ENCODE measurements at places on chromosomes 1 and 21.

- DNase-seq: peak; percentile 49
Measured at GRCh38 chr1:203028067-203028783, 1.9 kb downstream of the PPFIA4 start.

DNA sequence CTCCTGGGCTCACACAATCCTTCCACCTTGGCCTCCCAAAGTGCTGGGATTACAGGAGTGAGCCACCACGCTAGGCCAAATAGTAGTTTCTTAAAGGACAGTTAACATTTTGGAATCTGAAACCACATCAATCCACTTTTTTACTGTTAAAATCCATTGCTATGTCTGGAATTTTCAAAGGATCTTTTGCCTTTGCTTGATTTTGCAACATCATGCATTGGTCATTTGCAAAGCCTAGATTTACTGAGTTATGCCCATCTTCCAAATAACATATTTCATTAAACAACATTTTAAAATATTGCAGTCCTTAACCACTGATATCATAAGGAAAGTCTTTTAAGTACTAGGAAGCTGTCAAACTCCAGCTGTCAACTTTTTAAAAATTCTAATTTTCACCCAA is 3.3 kb downstream of the POGZ start:
- DNase-seq: no peak

- no peak for DNase-seq
Measured at GRCh38 chr1:31839662-31840343, 24.0 kb upstream of the SPOCD1 start.

- no peak for DNase-seq
Measured at GRCh38 chr1:225873281-225873850, 8.8 kb downstream of the TMEM63A start.

DNA sequence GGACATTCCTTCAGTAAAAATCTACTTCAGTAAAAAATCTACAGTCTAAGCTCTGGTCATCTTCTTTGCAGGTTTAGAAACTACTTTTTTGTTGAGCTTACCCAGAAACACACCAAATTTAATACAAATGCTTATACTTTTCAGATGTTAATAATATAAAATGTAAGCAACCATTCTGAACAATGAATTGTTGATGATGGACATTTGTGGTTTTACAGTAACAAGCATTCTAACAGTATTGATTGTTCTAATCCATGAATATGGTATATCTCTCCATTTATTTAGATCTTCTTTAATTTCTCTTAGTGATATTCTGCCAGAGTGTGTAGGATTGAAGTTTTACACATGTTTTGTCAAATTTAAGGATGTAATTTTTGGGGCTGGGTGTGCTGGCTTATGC is 27.0 kb upstream of the SRSF10 start:
- DNase-seq: no peak

- DNase-seq: no peak
Measured at GRCh38 chr1:230422221-230422981, 3.7 kb downstream of the PGBD5 start.

DNA sequence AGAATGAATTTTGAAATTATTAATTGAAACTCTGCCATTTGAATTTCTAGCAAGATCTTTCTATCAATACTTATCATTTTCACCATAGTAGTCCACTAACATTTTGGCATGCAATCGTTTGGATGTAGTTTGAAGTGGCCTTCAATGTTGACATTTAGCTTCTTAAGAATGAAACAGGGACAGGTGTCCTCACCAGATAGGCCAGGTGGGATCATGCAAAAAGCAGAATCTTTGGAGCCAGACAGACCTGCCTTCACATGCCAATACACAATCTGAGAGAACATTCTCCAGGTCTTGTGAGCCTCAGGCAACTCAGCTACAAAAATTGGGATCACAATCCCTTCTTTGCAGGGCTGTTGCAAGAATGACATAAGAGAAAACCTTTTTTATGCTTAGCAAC is 18.3 kb upstream of the HSPA13 start:
- DNase-seq: no peak

- DNase-seq: no peak
Measured at GRCh38 chr21:37912616-37913015, 3.6 kb downstream of the KCNJ6 start.

DNA sequence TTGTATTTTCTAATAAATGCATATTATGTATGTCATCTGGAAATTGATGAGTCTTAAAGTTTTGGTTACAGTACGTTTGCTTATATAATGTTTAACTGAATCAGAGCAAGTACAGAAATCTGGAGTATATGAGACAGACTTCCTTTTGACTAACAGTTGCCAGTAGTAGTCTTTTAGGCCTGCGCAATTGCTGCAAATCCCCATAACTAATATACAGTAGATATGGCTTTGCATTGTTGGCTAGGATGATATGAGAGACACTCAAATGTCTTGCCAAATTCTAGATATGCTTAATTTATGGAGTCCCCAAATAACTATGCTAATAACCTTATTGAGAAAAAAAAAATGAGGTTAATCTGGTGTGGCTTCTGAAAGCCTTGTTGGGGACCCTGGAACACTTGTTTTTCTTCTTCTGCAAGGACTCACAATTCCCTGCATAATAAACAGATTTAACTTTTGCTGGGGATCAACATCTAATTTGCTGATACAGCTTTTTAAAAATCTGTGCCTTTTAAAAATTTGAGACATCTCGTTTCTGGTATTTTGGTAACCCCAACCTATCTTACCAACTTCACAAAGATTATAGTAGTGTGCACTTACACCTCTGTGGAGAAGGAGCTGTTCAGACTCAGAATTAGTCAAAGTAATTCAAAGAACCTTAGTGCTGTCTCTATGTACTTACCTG is 22.9 kb downstream of the EXO1 start:
- DNase-seq: no peak

GRCh38 chr1:47818682-47819573 is 178.3 kb downstream of the TRABD2B start:
- no peak for DNase-seq

GRCh38 chr1:239361403-239361802 is 25.0 kb upstream of the CHRM3 start:
- DNase-seq: no peak

- no peak for DNase-seq
Measured at GRCh38 chr1:114078116-114078515, 75.6 kb downstream of the SYT6 start.

GRCh38 chr21:46220275-46220810 is 8.2 kb downstream of the LSS start:
- DNase-seq: no peak

GRCh38 chr1:226078374-226078773 is 15.9 kb downstream of the H3-3A start:
- DNase-seq: no peak

DNA sequence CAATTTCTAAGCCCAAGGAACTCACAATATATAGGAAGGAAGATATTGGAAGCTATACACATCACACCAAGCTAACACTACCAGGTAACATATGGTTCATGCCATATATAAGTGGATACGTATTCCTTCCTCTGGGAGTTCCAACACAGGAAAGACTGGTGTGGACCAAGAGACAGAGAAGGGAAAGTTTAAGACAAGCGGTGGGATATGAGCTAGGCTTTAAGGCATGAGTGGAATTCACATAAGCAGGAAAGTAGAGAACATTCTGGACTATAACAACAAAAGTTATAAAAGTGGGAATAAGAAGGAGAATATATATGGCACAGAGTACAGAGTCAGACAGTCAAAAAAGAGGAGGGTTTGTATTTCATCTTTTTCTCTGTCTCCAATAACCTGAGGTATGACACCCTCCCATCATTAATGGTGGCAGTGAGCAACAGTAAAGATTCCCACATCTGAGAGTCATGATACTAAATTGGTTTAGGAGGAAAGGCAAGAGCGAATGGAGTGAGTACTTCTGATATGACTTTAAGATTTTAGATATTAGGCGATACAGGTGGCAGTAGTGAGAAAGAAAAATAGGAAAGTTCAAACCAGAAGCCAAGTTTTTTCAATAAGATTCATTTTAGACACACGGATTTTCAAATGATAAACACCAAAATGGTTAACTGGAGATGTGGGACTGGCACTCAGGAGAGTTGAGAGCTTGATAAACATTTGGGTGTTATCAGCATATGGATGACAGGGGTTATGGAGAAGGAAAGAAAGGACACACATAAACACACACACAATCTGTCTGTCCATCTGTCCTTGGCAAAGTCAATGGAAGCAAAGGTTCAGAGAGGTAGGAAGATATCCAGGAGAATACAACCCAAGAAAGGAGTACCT is 87.4 kb upstream of the TTC39A start:
- DNase-seq: no peak

- DNase-seq: no peak
Measured at GRCh38 chr21:41098481-41099042, 69.4 kb upstream of the BACE2 start.

GRCh38 chr1:50378770-50379169 is 44.5 kb downstream of the DMRTA2 start:
- no peak for DNase-seq

DNA sequence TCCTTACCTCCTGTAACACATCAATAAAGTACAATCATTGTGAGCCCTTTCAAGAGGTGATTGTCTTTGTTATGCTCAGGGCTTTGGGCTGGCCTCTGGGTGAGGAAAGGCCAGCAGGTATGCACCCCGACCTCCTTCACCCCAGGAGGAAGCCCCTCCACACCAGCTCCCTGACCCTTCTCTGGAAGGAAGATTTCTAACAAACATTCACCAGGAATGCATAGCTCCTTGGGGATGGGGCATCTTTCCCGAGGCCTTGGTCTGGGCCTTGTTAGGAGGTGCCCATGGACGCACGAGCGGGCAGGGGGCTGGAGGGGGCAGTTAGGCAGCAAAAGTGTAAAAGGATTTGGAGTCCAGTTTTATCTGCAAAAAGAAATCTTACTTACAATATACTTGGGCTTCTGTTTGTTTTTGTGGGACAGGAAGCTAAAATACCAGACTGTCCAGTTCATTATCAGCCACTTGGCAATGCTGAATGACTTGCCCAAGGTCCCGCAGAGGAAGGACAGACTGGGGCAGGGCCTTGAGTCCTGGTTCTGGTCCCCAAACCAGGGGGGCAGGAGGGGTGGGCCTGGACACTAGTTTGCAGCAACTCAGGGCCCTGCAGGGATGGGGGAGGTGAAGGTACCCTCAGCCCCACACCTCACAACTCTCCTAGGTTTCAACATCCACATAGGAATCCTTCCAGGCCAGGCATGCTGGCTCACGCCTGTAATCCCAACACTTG is 10.1 kb downstream of the ZC3H12A start:
- DNase-seq: no peak

Measured in Ammon's horn (tissue), 1 donor.